Tracheal epithelial cell (primary cell): ENCODE measurements at places on chromosomes 16 and 17. TPM values are rescaled to one million over a fixed set of nuclear protein-coding genes. Genes with fewer than 3 reads are reported as not detected.

GPR142 gene
- not detected in 2 replicates for total RNA-seq

FBXW10B gene
- 1.4 TPM in 1 of 2 replicates, not detected in the other for total RNA-seq

C1QTNF8 gene
- total RNA-seq = not detected in 2 replicates

GNAO1 gene
- 0.24 and 0.43 TPM in 2 replicates for total RNA-seq

GFAP gene
- total RNA-seq = not detected in 2 replicates

CDH11 gene
- 27.7 and 70.6 TPM in 2 replicates for total RNA-seq

CDRT15 gene
- not detected in 2 replicates for total RNA-seq

WIPI1 gene
- total RNA-seq = 32.4 and 74.9 TPM in 2 replicates

VMO1 gene
- total RNA-seq = 0.72 and 1.1 TPM in 2 replicates

C17orf78 gene
- not detected in 2 replicates for total RNA-seq

SLC4A1 gene
- total RNA-seq = not detected in 2 replicates

PDILT gene
- total RNA-seq = not detected in 2 replicates

SLC25A10 gene
- 27.9 and 34.5 TPM in 2 replicates for total RNA-seq

SLFN13 gene
- 1.2 and 2.1 TPM in 2 replicates for total RNA-seq

SAMD14 gene
- 0.21 and 0.24 TPM in 2 replicates for total RNA-seq

GUCY2D gene
- not detected in 2 replicates for total RNA-seq

SNX20 gene
- not detected in 2 replicates for total RNA-seq
